ENCODE measurements at places on chromosomes 12 and 14. TPM values are rescaled to one million over a fixed set of nuclear protein-coding genes. Genes with fewer than 3 reads are reported as not detected.

DNA sequence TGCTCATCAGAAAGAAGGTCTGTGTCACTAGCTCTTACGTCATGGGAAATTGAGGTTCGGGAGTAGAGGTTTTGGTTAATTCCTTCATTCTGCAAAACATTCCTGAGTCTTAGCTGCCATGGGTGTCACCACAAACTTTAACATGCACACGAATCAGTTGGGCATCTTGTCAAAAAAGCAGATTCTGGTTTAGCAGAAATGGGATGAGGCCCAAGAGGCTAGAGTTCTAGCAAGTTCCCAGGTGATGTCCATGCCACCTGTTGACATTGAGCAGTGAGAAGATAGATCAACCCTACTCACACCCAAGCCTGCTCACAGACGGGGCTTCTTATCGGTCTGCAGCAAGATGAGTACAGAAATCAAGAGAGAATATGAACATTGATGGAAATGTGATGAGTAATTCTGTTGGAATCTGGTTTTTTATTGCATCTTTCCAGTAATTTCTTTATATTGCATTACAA is 11.7 kb upstream of the RIN3 start:
- DNase-seq: no peak

DNA sequence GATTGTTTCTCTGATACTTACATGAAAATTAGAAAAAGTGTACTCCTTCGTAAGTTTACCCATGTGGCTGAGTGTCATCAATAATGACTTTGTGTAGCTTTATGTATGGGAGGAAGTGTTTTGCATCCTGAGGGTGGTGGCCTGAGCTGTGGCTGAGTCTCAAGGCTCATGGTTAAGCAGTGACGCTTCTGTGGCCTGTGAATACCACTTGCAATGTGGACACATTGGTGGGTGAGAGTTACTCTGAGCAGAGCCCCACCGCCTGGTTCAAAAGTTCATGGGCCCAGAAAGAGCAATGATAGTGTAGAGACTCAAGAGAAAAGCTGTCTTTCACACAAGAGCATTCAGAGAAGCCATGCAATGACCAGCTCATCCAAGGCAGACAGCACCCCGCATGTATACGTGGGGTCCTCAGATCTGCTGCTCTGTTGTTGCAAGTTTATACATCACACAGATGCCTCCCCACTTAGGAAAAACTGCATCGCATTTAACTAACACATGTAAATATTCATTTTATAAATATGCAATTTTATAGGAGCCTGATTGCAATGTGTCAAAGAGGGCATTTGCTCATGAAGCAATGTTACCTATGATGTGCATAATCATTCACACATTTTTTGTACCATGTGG is 55.1 kb upstream of the FRMD6 start:
- no peak for DNase-seq

GRCh38 chr12:99138393-99138792 is 493.3 kb downstream of the APAF1 start:
- DNase-seq: no peak

GRCh38 chr12:126681676-126682075 is 1585.3 kb upstream of the TMEM132C start:
- DNase-seq: no peak

DNA sequence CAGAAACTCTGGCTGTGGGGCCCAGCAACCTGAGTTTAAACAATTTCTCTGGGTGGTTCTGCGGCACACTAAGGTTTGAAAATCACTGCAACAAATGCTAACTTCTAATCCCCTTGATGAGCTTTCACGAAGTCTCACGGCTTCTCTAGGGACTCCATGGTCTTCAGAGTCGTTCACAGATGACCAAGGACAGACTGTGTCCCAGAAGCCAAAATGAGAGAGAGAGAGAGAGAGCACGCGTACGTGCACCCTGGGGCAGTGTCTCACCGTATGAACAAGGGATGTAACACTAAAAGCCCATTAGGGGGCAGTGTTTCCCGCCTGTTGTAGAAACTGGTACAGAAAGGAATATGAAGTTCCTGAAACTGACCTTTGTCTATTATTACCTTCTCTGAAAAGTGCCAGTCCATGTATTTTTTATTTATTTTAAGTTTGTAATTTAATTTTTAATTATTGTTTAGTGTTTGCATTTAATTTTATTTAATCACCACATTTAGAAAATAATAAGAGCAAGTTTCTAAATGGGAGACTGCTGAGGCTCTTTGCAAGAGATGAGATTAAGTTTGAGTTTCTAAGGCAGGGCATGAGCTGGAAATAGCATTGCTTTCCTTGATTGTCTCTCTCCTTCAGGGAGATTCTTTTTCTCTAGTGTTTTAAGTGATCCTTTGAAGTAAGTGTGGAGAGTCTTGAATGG is 3.4 kb downstream of the APOLD1 start:
- DNase-seq: no peak

DNA sequence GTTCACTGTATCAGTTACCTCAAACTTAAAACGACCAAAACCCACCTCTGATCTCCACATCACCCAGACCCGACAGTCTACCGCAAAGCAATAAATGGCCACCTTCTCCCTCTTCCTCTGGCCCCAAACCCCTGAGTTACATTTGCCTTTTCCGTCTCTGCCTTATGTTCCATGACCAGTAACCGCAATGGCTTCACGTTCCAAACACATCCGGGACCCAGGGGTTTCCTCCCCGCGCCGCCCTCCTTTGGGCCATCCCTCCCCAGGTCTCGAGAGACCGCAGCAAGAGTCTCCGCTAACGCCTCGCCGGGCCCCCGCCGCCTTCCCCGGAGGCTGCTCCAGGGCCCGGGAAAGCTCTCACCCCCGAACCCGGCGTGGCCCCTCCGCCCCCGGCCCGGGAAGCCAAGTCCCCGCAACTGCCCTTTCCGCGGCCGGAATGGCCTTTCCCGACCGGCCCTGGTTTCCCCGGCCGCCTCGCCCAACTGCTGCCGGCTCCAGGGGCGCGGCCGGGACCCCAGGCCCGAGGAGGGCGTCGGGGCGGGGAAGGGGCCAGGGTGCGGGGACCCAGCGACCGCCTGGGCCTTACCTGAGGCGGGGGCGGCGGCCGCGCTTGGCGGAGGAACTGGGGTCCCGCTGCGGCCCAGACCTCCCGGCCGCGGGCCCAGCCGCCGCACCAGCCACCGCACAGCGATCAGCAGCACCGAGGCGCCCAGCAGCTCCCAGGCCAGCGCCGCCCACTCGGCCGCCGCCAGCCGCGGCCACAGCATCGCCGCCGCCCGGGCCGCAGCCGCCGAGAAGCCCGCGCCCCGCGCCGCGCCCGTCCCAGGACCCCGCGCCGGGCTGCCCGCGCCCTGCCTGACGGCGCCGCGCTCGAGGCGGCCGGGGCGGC is at the start of gene ANKLE2:
ANKLE2 (minus strand) TSS at position 801 of the 889 bp plus-strand sequence; CDS start at position 767, 34 bp downstream.
- DNase-seq: peak; percentile 84

DNA sequence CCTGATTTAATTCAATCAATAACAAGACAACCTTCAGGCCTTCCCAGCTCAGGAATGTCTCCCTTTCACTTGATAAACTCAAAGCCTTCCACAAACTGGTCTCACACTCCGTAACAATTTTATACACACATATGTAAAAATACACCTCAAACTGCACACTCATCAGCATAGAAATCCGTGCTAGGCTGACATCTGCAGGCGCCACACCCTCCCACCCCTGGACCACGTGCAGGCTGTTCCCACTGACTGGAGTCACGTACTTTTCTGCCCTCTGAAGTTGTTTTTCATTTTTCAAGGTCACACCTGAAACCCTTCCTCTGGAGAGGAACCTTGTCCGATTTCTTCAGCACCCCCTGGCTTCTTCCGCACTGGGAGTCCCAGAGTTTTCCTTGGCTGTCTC is 27.6 kb downstream of the FBXO21 start:
- DNase-seq: no peak

GRCh38 chr12:1838205-1838993 is 18.0 kb downstream of the LRTM2 start:
- no peak for DNase-seq

- no peak for DNase-seq
These were observed 39.3 kb downstream of the SETD3 start for GRCh38 chr14:99441157-99441870.

- no peak for DNase-seq
These were observed 202.0 kb downstream of the BCAT1 start for GRCh38 chr12:24746864-24747263.

GRCh38 chr14:105974902-105975301 is 448.5 kb downstream of the TMEM121 start:
- DNase-seq: no peak

DNA sequence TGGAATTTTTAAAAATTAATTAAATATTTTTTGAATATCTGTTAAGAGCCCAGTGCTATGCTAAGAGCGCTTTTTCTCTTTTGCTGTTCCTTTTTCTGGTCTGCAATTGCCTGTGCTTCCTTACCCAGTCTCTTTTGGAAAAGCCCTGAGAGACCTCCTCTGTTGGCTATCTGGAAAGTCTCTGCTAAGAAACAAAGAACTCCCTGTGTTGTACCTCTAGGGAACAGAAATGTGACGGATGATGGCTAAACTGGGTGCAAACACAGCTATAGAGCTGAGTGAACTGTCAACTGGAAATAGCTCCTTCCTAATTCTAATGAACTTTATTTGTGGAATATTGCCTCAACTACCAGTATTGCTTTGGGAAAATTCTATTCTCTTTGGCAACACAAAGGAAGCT is 261.6 kb upstream of the NOVA1 start:
- DNase-seq: no peak

DNA sequence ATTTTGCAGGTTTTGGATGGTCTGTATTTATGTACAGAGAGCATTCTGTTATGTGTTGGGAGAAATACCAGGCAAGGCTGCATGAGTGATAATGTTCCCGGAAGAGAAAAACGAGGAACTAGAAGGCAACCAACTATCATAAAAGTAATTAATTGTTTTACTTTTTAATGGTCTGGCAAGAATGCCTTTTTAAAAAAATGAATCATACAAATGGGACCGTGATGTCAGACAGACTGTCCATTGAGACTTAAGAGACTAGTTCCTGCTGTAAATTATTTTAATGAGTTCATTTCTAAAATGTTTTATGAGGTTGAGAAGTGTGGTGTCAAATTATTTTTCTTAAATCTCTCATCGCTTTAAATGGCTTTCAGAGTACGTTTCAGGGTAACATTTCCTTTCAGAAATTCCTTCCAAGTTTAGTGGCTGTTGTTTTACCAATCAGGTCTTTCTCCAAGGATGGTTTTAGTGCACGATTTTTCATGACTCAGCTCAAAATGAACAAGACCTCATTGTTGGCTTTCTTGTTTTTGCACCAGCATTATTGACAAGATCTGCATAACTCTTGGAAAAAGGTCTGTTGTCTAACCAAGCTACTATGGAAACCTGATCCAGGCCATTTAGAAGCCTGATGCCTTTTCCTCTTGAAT is 86.1 kb upstream of the ARHGAP5 start:
- DNase-seq: no peak

GRCh38 chr12:107530701-107531100 is 154.9 kb upstream of the PWP1 start:
- DNase-seq: no peak

DNA sequence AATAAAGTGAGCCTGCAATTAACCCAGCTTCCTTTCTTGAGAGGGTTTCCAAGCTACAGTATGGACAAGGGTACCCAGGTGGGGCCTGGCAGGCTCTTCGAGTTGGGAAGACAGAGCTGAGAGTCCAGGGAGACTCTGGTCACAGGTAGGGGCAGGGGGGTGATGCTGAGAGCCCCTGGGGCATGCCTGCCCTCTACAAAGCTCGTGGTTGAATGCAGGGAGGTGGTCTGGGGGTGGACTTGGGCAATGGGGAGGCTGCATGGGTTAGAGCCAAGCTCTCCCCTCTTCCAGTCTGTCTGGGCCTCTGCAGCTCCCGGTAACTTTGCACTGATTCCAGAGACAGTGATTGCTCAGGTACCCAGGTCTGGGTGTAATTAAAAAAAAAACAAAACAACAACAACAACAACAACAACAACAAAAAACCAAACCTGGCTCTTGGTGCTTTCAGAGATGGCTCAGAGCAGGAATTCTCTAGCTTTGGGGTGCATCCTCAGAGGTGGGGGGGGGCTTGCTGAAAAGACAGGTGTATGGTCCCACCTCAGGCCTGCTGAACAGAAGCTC is 30.8 kb upstream of the PPP2R5C start:
- DNase-seq: peak; percentile 60

DNA sequence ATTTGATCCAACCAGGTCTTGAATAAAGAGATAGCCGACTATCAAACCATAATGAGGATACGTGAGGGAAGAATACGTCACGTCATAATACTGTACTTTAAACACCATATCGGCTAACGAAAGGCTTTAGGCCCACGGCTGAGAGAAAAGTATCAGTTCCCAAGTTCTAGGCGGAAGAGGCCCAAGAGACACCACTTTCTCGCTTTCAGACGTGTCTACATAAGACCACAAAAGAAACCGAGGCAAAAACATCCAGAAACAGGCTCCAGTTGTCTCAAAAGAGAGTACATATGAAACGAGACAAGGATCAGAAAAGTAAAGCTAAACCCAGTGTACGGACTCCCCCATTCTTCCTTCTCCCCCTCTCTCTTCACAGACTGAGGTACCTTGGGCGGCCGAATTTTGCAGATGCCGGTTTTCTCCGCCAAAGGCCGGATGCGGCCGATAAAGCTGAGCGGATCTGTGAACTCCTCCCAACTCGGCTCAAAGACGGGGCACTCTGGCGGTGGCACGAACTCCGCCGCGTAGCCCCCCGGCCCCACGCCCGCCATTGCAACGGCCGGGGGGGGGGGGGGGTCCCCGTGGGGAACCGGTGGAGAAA is 479 bp downstream of the KDM5A start:
- DNase-seq: no peak

GRCh38 chr14:77375973-77376770 is 722 bp downstream of the TMED8 start:
- peak; percentile 56 for DNase-seq

- DNase-seq: no peak
These were observed 9.0 kb upstream of the TMED10 start for GRCh38 chr14:75185251-75186040.

GRCh38 chr14:95077345-95077744 is 80.0 kb downstream of the DICER1 start:
- DNase-seq: no peak

GRCh38 chr12:52832451-52832850 is 1.7 kb downstream of the KRT79 start:
- DNase-seq: no peak

Gene NRXN3
- total RNA-seq: 3.0 TPM

Gene TAS2R31
- not detected for total RNA-seq

Gene DDHD1
- 18.0 TPM for total RNA-seq

Gene SYCP3
- not detected for total RNA-seq

Gene POU6F1
- 17.3 TPM for total RNA-seq

Gene KRT81
- total RNA-seq: 0.72 TPM

Gene TTC5
- total RNA-seq: 15.8 TPM

Gene PLD4
- not detected for total RNA-seq

Gene GXYLT1
- 10.9 TPM for total RNA-seq

Gene RFLNA
- not detected for total RNA-seq

Gene LTBP2
- total RNA-seq: 21.7 TPM

Gene OTUB2
- 7.2 TPM for total RNA-seq

Gene MAP3K9
- total RNA-seq: 13.0 TPM

Gene RBP5
- total RNA-seq: not detected

Gene SUDS3
- 37.7 TPM for total RNA-seq

Gene GPR84
- total RNA-seq: 0.95 TPM

Gene GALNT8
- total RNA-seq: 0.72 TPM

Gene GPR68
- total RNA-seq: 1.1 TPM

Gene NOVA1
- 2.2 TPM for total RNA-seq
